Glutamatergic neuron (in vitro differentiated cells): ENCODE measurements at places on chromosomes 5 and 9.

DNA sequence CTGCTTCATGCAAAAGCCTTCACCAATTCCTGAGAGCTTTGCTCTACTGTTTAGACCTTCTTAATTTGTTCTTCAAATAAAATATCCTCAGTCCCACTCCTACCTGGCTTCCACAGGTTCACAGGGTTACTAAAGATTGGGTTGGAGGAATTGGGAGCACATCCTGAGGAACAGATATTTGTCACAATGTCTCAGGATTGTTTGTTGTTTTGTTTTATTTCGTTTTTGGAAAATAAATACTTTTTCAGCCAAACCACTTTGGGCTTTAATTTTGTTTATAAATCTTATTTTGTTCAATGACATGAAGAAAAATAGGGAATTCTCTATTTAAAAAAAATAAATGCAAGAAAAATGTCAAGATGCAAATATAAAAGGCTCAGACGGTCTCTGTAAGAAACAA is 249.0 kb downstream of the MEF2C start:
- no peak for DNase-seq

- DNase-seq, result no peak
These were observed 88.6 kb upstream of the MYO10 start for GRCh38 chr5:17024686-17025180.

- no peak for DNase-seq
These were observed 149.9 kb upstream of the HMHB1 start for GRCh38 chr5:143662020-143662419.

GRCh38 chr5:137994556-137994955 is 38.3 kb downstream of the FAM13B start:
- no peak for DNase-seq

DNA sequence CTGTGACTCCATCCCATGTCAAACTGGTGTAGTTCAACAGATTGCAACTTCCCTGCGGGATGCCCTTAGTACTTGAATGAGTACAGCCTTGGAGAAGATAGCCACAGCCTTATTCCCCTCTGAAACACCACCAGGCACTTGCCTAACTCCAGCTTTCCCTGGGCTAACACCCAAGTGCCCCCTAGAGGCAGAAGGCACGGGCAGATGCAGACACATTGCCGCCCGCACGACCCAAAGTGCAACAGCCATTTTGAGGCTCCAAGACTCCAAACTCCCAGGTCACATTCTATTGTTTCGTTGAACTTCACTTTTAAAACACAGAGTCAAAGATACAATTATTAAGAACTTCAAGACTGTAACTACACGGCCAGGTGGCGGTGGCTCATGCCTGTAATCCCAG is 163.6 kb upstream of the CDH6 start:
- DNase-seq, result no peak

- DNase-seq, result no peak
These were observed 48.9 kb downstream of the ERMP1 start for GRCh38 chr9:5783982-5784381.

DNA sequence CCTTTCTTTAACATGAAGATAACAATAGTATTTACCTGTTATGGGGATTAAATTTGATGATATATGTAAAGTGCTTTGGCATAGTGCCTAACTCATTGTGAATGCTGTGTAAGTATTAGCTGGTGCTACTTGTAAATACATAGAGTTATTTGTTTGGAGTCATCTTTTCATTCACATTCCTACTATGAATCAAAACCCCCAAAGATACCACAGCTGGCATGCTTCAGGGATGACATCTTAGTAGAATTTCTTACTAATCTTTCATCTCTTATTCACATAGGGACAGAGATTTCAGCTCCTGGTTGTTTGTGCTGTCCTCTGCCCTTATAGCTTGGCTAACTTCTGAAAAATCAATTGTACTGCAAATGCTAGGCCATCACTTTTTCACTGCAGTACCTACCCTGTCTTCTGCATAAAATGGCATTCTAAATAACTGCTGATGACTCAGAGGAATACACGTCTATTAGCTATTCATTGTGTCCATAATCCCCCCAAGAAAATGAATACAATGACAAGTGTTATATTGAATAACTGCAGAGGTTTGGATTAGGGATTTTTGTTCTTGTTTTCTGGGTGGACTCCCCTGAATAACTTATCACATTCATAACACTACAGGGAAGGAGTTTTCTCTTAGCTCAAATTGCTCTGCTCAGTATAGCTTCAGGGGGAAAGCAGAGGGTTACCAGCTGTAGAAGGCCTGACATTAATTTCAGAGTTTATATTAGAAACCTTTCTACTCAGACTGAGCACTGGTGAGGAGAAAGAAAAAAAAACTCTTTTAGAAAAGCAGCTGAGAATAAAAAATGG is 192.2 kb upstream of the C9orf72 start:
- no peak for DNase-seq

- DNase-seq, result no peak
These were observed 20.0 kb upstream of the TEK start for GRCh38 chr9:27088981-27089380.

- DNase-seq, result no peak
These were observed 2393.0 kb upstream of the C9orf72 start for GRCh38 chr9:29966247-29966646.

GRCh38 chr9:107175041-107175440 is 108.0 kb upstream of the RAD23B start:
- no peak for DNase-seq

DNA sequence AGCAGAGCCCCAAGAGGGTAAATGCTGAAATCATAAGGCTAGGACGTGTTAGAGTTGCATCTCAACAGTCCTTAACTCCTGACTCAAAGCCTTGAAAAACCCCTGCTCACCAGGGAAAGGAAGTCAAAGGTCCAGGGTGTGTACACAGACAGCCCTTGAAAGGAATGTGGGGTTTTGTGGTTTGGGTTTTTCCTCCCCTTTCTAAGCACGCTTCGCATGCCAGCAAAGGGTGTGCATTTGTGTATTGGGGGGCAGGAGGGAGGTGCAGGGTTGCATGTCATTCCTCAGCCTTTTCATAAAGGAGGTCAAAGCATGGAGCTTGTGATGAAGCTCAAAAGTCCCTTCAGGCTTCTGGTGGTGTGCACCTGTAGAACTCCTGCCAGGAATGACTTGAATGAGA is 17.3 kb upstream of the XPA start:
- no peak for DNase-seq

DNA sequence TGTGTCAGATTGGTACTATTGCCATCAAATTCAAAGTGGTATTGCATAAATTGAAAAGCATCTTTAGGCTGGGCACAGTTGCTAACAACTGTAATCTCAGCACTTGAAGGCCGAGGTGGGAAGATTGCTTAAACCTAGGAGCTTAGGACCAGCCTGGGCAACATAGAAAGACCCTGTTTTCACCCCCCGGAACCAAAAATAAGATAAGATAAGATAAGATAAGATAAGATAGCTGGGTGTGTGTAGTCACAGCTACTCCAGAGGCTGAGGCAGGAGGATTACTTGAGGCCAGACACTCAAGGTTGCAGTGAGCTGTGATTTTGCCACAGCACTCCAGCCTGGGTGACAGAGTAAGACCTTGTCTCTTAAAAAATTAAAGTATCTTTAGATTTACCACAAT is 297.9 kb upstream of the SEMA6A start:
- DNase-seq, result no peak

- DNase-seq, result no peak
These were observed 43.6 kb downstream of the GRIA1 start for GRCh38 chr5:153534102-153534501.

GRCh38 chr9:98962181-98962560 is 18.5 kb downstream of the COL15A1 start:
- no peak for DNase-seq

GRCh38 chr5:128144491-128144890 is 60.9 kb downstream of the SLC12A2 start:
- no peak for DNase-seq

DNA sequence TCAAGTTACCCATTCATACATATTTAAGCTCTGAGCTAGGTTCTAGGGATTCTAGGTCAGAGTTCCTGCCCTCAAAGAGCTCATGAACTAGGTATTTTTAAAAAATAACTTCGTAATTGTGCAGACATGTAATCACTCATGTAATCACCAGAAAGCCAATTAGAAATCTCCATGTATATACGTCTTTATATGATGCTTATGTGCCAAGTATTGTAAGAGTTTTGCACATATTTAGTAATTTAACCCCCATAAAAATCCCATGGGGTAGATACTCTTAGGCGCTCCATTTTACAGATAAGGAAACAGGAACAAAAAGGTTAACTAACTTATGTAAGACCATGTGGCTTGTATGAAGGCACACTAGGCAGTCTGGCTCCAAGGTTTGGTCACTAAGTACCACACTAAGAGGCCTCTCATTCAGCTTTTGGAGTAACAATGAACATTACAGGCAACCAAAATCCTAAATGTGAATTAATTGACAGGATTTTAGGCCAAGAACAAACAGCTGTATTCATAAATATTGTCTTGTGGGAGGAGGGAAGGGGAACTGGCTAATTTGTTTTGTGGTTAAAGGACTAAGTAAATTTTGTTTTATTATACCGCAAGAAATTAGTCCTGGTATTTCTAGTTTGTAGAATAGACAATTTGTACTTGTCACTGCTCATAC is 1.7 kb upstream of the OTULINL start:
- DNase-seq, result no peak

- DNase-seq, result no peak
These were observed 113.8 kb downstream of the ERCC6L2 start for GRCh38 chr9:95989297-95989696.

DNA sequence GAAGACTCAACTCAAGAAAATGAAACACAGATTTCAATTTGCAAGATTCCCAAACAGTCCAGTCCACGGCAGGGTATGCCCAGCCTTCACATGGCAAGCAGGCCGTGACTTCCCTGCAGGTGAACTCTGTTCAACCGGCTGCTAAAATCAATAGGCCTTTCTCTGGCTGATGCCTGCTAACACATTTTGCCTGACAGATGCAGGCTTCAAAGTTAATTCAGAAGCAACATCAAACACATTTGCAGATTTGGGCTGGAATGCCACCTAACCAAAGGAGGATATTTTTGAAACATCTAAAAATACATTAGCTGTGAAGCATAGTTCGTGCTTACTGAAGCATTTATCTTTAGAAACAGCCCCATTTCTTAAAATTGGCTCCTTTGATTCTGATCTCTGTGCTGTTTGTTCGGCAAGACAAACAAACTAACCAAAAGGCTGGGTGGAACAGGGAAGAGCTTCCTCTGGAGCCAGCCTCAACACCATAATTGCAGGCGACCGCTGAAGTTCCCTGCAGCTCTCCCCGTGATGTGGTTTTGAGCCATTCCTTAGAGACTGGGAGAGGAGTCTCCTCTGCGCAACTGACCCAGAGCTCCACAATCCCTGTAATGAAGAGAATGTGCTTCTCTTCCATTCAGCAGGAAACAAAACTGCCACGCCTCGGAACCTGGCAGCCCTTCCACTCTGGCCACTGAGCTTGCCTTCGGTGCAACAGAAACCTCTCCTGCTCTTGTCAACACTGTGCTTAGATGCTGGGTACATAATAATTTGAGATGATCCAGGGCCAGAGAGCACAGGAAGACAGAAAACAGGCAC is 126.5 kb downstream of the MYO10 start:
- DNase-seq, result no peak

DNA sequence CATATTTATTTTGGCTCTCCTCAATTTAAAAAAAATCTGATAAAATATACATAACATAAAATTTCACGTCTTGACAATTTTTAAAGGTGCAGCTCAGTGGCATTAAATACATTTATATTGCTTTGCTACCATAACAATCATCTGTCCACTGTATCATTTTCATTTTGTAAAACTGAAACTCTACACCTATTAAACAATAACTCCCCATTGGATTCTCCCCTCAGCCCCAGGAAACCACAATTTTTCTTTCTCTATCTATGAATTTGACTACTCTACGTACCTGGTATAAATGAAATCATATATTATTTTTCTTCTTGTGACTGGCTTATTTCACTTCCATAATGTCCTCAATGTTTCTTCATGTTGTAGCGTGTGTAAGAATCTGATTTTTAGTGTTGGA is 563.5 kb downstream of the PRR16 start:
- DNase-seq, result no peak

DNA sequence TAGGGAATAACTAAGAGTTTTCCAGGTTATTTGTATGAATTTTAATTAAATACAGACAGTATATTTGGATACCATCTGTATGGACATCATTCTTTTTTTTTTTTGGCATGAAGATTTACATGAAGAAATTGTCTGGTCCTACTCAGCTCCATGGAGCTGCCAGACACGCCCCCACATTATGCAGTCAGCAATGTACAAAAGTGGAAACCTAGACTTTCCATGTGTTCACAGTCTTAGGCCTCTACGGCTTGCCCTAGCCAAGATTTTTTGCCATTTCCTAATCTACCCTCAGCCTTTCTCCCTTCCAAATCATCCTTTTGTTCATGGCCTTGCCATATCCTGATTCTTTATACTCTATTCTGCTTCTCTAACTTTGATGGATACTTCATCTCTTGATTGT is 207.1 kb downstream of the SGCD start:
- no peak for DNase-seq

- no peak for DNase-seq
These were observed 9.2 kb upstream of the TAF1L start for GRCh38 chr9:32644698-32645097.

DNA sequence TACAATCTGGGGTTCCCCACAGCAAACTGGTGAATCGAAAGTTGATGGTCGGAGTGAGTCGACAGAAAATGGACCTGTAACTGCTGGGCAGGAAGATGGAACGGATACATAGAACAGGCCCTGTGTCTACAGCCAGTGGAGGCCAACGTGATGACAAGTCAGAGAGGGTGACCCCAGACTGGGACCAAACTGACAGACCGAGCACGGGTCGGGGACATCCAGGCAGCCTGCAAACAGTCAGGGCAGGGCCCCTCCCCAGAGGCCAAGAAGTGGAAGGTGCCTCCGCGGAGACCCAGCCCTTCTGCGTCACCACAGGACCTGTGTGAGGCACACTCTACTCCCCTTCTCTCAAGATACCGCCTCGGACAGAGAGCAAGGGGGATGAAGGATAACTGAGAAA is 25.1 kb upstream of the FANCC start:
- DNase-seq, result no peak

- no peak for DNase-seq
These were observed 20.9 kb downstream of the OR2Y1 start for GRCh38 chr5:180718810-180719453.

DNA sequence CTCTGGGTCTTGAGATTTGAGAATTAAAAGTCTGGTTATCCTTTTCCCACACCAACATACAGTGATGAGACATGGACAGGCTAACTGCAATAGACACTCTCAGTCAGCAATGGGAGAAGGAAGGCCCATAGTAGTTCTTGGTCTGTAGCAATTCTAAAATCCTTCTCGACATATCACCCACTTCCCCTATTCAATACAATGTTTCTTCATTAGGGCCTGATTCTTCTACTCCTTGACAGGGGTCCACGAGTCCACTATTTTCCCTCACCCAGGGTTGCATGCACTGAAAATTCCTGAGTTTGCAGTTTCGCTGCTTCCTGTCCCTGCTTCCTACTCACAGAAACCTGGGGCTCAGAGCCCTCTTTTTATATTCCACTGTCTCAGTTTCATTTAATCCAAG is 402.8 kb downstream of the MAT2B start:
- no peak for DNase-seq

- no peak for DNase-seq
These were observed 96.2 kb upstream of the ARAP3 start for GRCh38 chr5:141778206-141778605.
